ENCODE measurements at places on chromosomes 4 and X. TPM values are rescaled to one million over a fixed set of nuclear protein-coding genes. Genes with fewer than 3 reads are reported as not detected.

- DNase-seq, result no peak
These were observed 80.7 kb upstream of the PRPS1 start for GRCh38 chrX:107547621-107548020.

GRCh38 chrX:153487590-153488071, 7.1 kb upstream of the BGN start:
- DNase-seq, result no peak

- no peak for DNase-seq
These were observed 211.7 kb downstream of the ZNF674 start for GRCh38 chrX:46333550-46333949.

GRCh38 chr4:38008571-38009021, 48.4 kb downstream of the PTTG2 start:
- DNase-seq, result no peak

GRCh38 chr4:40702800-40703151, 47.0 kb upstream of the NSUN7 start:
- no peak for DNase-seq

- no peak for DNase-seq
These were observed 23.0 kb upstream of the CLDN24 start for GRCh38 chr4:183345261-183345660.

DNA sequence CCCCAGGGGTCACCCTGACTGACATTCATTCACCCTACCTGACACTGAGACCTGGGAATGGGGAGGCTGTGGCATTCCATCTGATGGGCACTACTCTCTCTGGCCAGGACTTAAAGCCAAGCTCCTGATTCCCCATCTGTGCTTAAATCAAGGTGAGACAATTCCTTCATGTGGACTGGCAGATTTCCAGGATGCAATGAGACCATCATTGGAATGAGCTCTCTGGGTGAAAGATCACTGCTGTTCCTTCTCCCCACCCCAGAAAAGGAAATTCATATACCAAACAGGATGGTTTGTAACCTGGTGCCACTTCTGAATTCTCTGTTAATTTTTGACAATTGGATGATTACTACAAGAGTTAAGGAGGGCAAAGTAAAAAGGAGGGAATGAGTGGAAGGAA, 354.8 kb downstream of the MID1IP1 start:
- no peak for DNase-seq

DNA sequence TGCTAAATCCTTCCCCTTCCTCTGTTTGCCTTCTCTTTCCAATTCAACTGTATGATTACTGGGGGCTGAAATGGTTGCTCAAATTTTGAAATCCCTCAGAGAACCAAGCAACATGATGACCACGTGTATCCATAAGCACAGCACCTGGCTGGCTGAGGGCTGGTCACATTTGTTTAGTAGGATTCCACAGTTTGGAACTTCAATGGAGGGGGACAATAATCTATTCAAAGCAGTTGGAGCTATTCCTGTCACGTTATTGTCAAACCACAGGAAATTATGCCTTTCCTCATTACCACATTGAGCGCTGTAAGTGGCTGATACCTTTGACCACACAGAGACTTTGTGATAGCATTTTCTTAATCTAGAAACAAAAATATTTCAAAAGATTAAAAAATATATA, 7.0 kb downstream of the TMSB4X start:
- DNase-seq, result no peak

- peak; percentile 73 for DNase-seq
These were observed 316.7 kb upstream of the IGFBP7 start for GRCh38 chr4:57426779-57427395.

GRCh38 chrX:107935664-107936433, 46.3 kb downstream of the TEX13B start:
- no peak for DNase-seq

DNA sequence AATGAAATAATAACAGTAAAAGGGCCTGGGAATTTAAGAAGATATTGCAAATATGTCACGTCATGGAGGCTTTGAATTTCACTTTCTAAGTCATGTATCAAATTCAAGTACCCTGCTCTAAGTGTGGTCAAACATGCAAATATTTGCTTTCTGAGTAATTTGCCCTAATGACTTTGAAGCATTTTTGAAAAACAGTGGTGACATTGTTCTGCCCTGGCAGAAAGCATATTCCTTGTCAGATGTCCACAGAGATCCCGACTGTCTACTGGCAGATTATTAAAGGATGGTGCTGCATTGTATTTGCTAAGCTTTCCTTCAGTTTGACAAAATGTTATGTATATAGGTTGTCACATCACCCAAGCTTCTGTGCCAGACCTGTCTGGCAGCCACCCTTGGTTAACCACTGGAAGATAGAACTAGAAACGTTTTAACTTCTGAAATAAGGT, 92.5 kb downstream of the ANK2 start:
- no peak for DNase-seq

DNA sequence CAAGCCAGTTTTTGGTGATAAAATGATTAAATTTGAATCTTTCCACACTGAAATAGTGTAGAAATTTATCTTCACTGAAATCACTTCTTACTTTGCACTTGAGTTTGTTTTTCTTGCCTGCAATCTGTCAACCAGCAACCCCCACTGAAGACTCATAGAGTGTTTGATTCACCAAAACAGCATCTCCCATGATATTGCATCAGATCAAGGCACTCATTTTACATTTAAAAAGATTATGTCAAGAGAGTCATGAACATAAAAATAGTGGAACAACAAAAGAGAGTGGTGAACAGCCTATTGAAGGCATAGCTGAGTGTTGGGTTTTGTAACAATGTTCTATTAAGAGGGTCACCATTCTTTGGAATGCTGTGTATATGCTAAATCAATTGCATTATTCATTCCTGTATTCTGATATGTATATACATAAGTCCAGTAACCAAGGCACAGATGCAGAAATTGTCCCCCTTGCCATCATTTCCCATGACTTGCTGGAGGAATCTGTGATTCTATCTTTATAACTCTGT, 1934.9 kb downstream of the ARAP2 start:
- DNase-seq, result no peak

- DNase-seq, result no peak
These were observed 67.4 kb upstream of the SMAD1 start for GRCh38 chr4:145414226-145414625.

GRCh38 chr4:48483006-48483776, at the start of gene SLC10A4:
TSS of gene SLC10A4 (plus strand) at chr4:48483343. CDS start at chr4:48483562, 219 bp downstream.
- DNase-seq, result no peak

DNA sequence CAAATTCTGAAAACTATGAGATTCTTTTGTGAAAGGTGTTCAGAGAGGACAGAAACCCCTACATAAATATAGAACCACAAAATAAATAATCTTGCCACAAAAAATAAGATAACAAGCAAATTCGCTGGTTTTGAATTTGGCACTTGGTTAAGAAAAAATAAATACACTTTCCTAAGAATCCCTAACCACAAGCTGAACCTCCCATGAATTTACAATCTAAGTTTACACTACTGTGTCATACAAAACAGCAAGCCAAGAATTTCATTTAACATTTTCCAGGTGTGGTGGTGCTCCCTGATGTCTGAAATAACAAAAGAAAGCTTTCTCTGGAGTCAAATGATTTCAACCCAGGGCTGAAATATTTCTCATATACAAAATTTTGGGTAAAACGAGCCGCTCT, 121.0 kb downstream of the KCNIP4 start:
- no peak for DNase-seq

- peak; percentile 77 for DNase-seq
These were observed at the start of gene PKD2 for GRCh38 chr4:88007304-88008121. TSS of gene PKD2 (plus strand) at chr4:88007635. CDS start at chr4:88007734, 99 bp downstream.

DNA sequence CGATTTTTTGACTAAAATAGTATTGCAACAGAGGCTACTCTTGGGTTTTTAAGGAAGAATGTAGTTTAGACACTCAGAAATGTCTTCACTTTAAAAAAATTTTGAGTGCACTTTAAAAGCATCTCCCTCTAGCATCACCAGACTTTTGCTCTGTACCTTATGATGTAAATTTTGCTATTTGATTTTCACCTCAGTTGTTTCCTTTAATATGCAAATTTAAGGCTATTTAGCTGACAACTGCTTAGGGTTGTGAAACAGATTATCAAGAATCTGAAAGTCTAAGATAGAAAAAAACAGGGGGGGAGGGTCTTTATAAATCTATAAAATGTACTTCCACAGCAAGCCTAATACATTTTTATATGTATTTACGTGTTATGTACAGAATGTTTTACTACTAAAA, 92.9 kb upstream of the USP38 start:
- DNase-seq, result no peak

GRCh38 chr4:109576462-109576861, 16.4 kb downstream of the MCUB start:
- DNase-seq, result no peak

DNA sequence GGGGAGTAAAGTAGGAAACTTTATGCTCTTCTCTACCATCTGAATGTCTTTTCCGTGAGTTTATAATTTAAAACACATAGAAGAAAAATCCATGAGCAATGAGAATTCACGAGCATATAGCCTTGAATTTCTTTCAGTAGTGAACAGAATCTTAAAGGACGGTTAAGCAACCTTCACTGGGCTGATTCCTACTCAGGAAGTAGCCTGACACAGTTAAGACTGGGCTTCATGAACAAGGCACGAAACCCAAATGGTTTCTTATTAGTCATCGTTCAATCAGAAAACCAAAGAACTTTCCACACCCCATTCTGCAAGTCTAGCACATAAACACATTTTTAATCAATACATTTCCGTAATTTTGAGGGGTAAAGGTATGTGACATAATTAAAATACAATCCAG, 95.8 kb downstream of the SH3KBP1 start:
- no peak for DNase-seq

- no peak for DNase-seq
These were observed 23.9 kb downstream of the APOO start for GRCh38 chrX:23883737-23884354.

DNA sequence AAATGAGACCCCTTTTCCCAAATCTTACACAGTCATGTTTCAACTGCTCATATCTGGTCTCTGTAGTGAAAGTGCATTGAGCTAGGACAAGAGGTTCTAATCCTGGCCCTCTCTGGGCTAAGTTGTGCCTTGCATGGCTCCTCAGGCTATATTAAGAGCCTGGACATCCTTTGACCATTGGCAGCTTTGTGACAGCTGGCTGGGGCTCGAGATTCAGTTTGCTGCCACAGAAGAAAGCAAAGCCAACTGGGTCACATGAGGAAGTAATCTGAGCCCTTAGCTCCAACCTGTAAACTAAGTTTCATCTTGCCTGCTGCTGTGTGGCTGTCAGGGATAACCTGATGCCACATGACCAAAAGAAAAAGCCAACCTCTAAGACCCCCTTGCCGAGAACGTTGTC, 51.8 kb upstream of the JADE1 start:
- peak; percentile 20 for DNase-seq

GRCh38 chr4:176981551-176981950, 188.8 kb upstream of the VEGFC start:
- DNase-seq, result no peak

- no peak for DNase-seq
These were observed 92.6 kb upstream of the PPP3CA start for GRCh38 chr4:101439926-101440325.

GRCh38 chr4:16119981-16120380, 36.2 kb upstream of the PROM1 start:
- DNase-seq, result no peak

- DNase-seq, result peak; percentile 4
These were observed 22.6 kb downstream of the RNF212 start for GRCh38 chr4:1090465-1091440.

DNA sequence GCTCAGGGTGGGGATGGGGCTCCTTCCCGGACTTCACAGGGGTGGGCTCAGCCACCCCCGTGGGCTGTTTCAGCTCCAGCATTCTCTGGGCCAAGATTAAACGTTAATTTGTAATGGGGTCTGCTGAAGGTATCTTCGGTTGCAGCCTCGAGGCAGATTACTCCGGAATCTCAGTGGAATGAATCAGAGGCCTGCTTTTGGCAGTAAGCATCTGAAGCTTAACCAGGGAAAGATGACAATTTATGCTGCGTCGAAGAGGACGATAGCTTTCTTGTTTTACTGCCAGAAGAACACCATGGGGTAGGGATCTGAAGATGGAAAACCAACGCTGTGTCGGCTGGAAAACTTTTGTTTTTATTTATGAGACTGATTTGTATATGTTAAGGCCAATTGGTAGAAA, 129.2 kb upstream of the MSX1 start:
- DNase-seq, result no peak

- no peak for DNase-seq
These were observed 42.2 kb upstream of the AFAP1 start for GRCh38 chr4:7981738-7982394.

The VCX gene
- not detected for total RNA-seq

The ZCCHC12 gene
- 0.52 TPM for total RNA-seq

The SPOCK3 gene
- not detected for total RNA-seq

The PLRG1 gene
- total RNA-seq, result 15.2 TPM

The KLF8 gene
- 2.9 TPM for total RNA-seq

The FANCB gene
- total RNA-seq, result 4.4 TPM

The PNCK gene
- total RNA-seq, result not detected

The GPRIN3 gene
- 5.3 TPM for total RNA-seq

The MAML3 gene
- total RNA-seq, result 11.4 TPM

The VEGFD gene
- 0.66 TPM for total RNA-seq

The SLC26A1 gene
- total RNA-seq, result 1.6 TPM

The MAGEA12 gene
- not detected for total RNA-seq

The F8 gene
- total RNA-seq, result 9.2 TPM

The GAGE12F gene
- total RNA-seq, result not detected

The TCEAL3 gene
- 21.4 TPM for total RNA-seq

The SPANXN3 gene
- total RNA-seq, result not detected

The H2BW2 gene
- not detected for total RNA-seq

The HTR2C gene
- total RNA-seq, result not detected

The MAGEC1 gene
- not detected for total RNA-seq

The PPBP gene
- total RNA-seq, result not detected

The TEC gene
- total RNA-seq, result 2.1 TPM

The ZFP92 gene
- 0.33 TPM for total RNA-seq

The PAGE5 gene
- not detected for total RNA-seq

The GC gene
- 34.8 TPM for total RNA-seq

All from body of pancreas (tissue), 4 donors.